ENCODE measurements at places on chromosomes 4 and X. TPM values are rescaled to one million over a fixed set of nuclear protein-coding genes. Genes with fewer than 3 reads are reported as not detected.

SLC10A4 gene
- total RNA-seq, result under 0.01 TPM

GPR119 gene
- not detected for total RNA-seq

DNA sequence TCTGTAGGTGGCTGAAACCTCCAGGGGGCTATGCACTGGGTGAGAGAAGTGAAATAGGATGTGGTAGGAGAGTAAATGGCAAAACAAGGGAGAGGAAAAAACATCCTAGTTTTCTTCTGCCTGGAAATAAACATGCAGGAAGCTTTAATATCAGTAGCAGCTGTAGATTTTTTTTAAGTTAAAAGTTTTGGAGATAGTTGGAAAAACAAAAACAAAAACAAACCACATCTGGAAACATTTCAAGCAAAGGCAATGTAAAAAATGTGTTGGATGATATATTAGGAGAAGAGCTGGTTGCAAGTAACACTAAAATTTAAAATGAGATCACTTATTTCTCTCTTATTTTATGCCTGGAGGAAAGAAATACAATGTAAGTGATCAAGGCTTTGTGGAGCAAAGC lies 388.0 kb downstream of the SPRY1 start:
- DNase-seq, result peak; percentile 50

GRCh38 chr4:8170341-8170740 lies 11.7 kb upstream of the ABLIM2 start:
- DNase-seq, result no peak

DNA sequence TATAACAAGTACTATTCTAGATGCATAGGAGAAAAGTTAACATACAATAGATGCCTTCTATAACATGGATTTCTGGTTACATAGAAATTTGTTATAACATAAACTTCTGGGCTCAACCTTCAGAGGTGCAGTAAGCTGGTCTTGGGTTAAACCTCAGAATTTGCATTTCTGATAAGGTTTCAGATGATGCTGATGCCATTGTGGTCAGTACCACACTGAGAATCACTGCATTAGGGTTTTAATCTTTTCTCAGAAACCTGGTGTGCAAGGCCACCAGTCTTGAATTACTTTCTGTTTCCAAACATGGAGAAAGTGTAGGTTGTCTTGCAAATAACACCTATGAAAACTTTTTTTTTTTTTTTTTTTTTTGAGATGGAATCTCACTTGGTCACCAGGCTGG lies 146.2 kb downstream of the SPOCK3 start:
- DNase-seq, result no peak

- no peak for DNase-seq
These were observed 409.6 kb downstream of the BCOR start for GRCh38 chrX:39688219-39688575.
